ENCODE measurements at places on chromosomes 7 and 10. TPM values are rescaled to one million over a fixed set of nuclear protein-coding genes. Genes with fewer than 3 reads are reported as not detected.

AKR1C1 gene
- total RNA-seq: 0.24 TPM

DNA sequence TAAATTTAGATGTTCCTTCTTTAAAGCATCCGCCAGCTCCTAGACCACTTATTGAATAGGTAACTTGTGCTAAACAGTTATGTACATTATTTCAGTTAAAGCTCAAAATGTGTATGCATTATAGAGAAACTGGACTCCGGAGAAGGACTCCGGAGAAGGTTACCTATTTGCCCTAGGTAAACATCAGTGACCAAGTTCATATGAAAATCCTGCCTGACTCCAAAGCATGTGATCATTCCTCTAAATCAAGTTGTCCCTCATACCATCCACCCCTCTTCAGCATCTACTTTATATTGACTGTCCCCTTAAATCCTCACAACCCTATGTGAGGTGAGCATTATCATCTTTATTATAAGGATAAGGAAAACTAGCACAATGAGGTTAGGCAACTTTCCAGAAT, 147.5 kb downstream of the SRPK2 start:
- no peaks in the 10 kb centered on the region for H3K36me3 ChIP-seq
- H3K4me3 ChIP-seq: no peak overlapping the region
- H3K4me1 ChIP-seq: peaks cover 14% of the 10 kb centered on the region
- no peaks in the 10 kb centered on the region for H3K27me3 ChIP-seq
- DNase-seq: no peak

DNA sequence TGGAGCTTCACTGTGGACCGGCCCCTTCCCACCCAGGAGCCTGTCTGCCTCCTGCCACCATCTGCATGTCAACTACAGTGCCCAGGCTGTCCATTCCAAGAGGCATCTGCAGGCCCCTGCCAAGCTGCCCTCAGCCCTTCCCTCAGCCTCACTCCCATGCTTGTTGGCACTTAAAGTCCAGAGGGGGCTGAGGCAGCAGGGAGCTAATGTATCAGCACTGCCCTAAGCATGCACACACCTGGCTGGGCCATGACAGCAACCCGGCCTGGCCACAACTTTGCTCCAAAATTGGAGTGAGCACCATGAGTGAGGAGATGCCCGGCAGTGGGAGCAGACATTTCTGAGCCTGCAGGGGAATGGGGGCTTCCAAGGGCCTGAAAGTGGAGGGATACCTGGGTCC, 417.5 kb upstream of the GRM3 start:
- DNase-seq: no peak
- H3K36me3 ChIP-seq: no peaks in the 10 kb centered on the region
- H3K4me1 ChIP-seq: no peaks in the 10 kb centered on the region
- H3K4me3 ChIP-seq: no peak overlapping the region
- no peaks in the 10 kb centered on the region for H3K27me3 ChIP-seq

DNA sequence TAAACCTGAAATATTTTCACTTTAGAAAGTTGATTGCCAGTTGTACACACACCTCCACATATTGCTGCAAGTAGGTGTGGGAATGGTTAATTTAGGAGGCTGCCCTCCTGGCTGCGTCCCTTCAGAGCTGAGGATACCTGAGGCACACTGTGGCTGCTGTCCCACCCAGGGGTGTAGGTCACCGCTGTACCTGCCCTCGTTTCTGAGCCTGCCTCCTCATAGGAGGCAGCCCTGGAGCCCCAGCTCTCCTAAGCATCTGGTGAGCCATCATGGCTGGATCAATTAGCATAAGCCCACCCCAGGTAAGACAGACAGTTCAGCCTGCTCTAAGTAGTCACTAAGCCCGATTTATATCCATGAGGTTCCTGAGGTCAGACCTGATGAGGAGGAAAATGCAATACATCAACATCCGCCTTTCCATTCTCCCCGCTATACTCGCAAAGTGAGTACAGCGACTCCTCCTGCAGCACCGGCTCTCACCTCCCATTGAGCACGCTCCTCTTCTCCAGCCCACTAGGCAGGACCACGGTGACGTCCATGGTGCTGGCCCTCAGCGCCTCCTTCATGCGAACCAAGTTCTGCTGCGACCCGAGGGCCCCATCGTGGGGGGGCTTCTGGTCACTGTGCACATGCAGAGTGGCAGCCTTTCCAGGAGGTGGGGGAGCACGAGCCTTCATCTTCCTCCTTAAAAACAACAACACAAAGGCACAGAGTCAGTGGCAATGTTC, 97.2 kb downstream of the COBL start:
- H3K4me3 ChIP-seq: no peak overlapping the region
- H3K27me3 ChIP-seq: no peaks in the 10 kb centered on the region
- no peaks in the 10 kb centered on the region for H3K4me1 ChIP-seq
- H3K27ac ChIP-seq: no peak overlapping the region
- no peaks in the 10 kb centered on the region for H3K36me3 ChIP-seq

Measured in CD8-positive, alpha-beta memory T cell (primary cell).